Activated T-helper 17 cell treated with anti-CD3 and anti-CD28 coated beads, Interleukin-2, amount 50 U/mL, for 72 hours (primary cell): ENCODE measurements at places on chromosomes 1 and 21.

GRCh38 chr1:29124366-29125236 lies 898 bp upstream of the TMEM200B start:
- peak; percentile 66 for ATAC-seq

GRCh38 chr1:70409136-70409535 lies 1.9 kb upstream of the CTH start:
- ATAC-seq: no peak

DNA sequence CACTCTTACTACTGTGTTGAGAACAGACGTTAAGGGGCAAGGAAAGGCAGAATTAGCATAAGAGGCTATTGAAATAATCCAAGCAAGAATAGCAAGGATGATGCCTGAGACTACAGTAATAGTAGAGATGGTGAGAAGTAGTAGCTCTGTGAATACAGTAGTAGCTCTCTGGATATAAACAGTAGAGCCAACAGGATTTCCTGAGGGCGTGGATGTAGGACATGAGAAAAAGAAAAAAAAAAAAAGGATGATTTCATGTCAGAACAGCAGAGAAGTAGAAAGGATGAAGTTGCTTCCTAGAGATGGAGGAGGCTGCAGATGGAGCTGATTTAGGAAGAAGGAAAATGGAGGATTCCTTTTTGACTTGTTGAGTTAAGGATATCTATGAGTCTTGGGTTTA lies 112.3 kb downstream of the OMA1 start:
- ATAC-seq: no peak

DNA sequence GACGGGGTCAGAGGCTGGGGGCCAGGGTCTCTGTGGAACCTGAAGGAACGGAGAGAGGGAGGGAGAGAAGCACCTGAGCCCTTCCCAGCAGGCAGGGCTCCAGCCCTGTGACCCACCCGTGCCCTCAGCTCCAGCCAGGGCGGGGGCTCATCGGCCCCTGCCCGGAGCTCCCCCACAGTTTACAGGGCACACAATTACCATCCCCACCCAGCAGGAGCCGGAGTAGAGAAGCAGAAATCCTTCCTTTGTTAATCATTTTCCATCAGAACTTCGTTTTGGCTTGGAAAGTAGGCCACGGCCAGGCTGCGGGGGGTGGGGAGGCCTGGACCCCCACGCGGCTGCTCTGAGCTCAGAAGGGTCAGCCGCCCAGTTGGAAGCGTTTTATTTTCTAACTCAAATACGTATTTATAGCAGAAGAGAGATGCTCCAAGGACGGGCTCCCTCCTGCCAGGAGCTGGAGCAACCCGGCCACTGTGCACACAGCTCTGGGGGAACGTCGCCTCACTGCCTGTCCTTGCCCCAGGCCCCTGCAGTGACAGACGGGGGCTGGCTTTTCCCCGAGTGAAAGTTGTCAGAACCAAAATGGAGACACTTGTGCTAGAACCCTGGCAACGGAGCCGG lies 42.7 kb upstream of the ADARB1 start:
- ATAC-seq: no peak

GRCh38 chr1:93715529-93716126 lies 34.0 kb upstream of the BCAR3 start:
- peak; percentile 79 for ATAC-seq

GRCh38 chr1:1156140-1157032 lies 17.3 kb upstream of the TTLL10 start:
- no peak for ATAC-seq

GRCh38 chr1:216881695-216882094 lies 158.5 kb upstream of the ESRRG start:
- ATAC-seq: no peak

DNA sequence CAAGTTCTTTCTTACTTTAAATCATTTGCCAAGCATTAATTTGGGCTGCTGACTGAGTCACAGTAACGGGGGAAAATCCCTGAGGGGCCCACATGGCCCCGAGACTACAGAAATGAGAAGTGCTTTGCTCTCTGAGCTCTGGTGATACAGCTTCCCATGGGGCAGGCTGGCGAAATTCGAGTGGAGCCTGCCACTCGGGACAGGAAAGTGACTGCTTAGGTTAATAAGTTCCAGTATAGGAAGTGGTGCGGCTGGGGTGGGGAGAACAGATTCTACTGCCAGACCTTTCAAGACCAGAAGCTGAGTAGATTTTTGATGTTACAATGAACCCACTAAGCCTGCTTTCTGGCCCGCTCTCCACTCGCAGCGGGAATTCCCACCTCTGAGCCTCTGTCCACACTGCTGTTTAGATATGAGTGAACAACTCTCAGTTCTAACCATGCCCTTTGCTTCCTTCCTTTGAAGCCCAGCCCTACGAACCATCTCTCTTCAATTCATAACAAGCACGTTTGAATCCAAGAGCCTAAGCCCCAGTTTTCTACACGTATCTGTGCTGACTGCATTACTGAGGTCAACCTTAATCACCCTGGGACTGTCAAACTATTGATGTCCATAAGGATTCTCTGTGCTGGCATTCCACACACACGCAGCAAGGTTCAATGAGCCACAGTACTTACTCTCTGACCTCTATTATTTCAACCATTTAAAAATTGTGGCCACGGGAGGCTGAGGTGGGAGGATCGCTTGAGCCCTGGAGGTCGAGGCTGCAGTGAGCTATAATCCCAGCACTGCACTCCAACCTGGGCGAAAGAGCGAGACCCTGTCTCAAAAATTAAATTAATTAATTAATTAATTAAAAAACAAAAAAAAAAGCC lies 9.6 kb downstream of the ZBTB17 start:
- ATAC-seq: peak; percentile 79

DNA sequence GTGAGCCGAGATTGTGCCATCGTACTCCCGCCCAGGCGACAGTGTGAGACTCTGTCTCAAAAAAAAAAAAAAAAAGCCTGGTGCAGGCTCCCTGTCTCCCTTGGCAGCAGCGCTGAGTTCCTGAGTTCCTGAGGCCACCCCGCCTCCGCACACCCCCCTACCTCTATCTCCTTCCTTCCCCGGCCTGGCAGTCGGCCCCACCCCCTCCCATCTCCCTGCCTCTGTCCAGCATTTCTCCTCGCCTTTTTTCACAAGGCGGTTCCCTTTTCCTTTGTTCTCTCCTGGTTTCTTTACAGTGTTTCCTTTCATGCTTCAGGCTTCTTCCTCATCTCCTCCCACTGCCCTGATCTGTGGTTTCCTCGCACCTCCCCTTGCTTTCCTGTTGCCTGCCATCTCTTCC lies 2.7 kb downstream of the RORC start:
- no peak for ATAC-seq

DNA sequence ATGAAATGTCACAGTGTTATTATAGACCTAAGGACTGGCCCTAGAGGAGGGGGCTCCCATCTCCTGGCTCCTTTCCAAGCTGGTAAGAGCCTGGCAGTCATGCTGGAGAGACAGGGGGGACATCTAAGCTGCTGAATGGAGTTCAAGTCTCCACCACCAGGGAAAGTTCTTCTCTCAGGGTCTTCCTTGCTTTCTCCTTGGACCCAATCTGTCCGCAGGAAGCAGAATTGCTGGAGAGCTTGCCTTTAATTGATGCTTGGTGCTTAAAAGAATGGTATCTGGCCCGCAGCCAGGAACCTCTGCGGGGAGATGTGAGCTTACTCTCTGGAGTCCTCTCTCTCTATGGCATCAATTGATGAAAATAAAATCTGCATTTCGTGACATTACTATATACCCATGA lies 25.1 kb downstream of the IRF2BP2 start:
- no peak for ATAC-seq

DNA sequence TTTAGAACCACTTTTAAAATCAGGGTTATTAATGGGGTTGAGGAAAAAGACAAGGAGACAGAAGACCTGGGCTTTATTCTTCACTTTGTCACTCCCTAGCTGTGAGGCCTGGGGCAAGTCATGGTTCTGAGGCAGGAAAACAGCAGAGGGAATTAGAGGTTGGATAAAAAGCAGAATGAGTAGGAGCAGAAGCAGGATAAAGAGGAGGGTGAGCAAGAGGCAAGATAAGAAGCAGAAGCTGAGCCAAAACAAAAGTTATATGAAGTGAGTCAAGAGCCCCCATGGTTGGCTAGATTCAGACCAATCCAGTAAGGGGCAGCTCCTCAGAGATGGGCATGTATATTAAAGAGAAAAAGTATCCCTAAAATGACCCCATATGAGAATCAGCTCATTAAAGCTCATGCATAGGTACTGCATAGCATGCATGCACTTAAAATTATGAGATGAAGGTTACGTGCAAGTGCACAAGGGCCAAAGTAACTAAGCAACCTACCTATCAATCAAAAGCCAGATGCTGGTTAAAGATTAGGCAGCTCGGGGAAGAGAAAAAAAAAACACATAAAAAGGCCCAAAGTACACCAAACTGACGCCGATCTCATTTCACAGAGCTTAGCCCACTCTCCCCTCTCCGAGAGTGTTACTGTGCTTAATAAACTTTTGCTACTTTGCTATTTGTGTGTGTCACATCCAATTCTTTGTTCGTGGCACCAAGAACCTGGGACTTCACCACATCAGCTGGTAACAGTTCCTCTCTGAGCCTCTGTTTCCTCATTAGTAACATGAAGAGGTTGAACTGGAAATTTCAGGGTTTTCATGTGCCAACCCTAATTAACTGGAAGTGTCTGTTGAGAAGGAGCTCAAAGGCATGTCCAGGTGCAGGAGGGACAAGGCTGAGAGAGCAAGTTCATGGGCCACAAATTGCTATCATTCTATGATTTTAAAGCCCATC lies 2.2 kb downstream of the AVPR1B start:
- ATAC-seq: no peak

DNA sequence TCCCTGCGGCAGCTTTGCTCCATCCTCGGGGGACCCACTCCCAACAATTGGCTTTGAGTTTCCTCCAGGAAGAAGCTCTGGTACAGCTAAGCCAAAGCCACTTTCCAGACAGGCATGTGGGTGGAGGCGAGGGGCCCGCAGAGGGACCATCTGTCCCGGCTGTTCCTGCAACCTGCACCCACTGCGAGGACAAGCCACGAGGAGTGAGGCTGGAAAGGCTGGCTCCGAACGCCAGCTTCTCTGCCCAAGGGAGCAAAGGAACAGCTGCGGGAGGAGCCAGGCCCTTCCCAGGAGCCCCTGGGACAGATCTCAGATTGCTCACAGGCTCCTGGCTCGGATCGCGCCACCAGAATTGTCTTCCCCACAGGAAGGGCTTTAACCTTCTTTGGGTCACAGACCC lies 28.3 kb upstream of the PEF1 start:
- ATAC-seq: no peak

DNA sequence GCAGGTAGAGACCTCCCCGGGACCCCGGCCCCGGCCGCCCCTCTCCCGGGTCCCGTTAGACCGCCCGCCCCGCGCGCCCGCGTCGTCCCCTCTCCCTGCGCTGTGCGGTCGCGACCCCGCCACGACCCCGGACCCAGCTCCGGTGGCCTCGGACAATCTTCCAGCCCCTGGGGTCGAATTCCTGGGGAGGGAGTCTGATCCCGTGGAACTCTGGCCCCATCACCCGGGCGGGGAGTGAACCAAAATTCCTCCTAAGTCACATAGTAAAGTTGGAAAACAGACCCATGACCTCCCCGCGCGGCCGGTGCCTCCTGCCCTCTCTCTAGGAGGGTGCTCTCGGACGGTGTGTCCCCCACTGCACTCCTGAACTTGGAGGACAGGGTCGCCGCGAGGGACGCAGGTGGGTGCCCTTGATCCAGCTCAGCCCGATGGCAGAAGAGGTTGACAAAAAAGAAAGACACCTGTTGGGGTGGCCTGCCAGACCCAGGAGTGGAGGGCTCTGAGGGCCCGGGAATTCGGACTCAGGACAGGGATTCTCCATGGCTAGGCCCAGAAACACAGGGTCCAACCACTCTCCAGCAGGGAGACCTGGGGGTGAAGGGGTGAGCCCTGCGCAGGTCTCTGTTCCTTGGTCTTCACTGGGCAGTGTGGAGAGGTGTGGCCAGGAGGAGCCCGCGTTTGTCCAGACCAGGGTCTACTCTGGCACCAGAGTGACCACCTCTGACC lies 451 bp downstream of the ADAMTSL4 start:
- ATAC-seq: no peak

GRCh38 chr1:11320153-11320936 lies 47.3 kb downstream of the UBIAD1 start:
- ATAC-seq: peak; percentile 50

GRCh38 chr1:201882665-201883132 lies 6.0 kb upstream of the SHISA4 start:
- ATAC-seq: peak; percentile 20

DNA sequence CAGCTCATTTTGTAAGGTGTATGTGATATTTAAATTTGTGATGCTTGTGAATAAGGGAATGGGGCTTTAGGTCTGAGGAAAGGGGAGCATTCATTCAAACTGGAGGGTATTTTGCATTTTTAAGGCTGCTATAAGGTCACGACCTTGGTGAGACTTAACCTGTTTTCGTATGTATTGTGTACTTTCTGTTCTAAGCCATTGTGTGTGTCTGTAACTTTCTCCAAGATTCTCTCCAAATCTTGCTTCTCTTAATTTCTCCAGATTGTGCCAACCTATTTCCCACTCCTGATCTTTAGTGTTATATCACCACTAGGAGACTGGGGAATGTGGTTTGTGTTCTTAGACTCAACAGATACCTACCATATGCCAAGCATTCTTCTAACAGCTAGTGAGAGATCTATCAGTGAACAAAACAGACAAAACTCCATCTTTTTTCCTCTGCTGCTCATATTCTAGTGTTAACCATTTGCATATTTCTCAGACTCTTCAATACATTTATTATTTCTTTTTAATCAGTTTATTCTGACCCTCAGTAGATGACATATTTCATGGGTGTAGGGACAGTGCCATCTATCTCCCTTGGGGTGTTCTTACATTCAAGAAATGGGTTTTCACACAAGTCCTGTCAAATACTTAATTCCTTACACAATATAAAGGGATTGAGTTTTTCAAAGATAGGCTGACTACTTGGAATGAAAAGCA lies 27.5 kb downstream of the ATP1B1 start:
- ATAC-seq: no peak
